T-helper 17 cell (primary cell): ENCODE measurements at places on chromosomes 7 and 10. TPM values are rescaled to one million over a fixed set of nuclear protein-coding genes. Genes with fewer than 3 reads are reported as not detected.

- no peak for DNase-seq
Observed at GRCh38 chr7:41910940-41911600, 208.2 kb upstream of the INHBA start.

GRCh38 chr10:80272793-80273522 lies 16.5 kb downstream of the MAT1A start:
- no peak for DNase-seq

- no peak for DNase-seq
Observed at GRCh38 chr10:74032900-74033655, 35.2 kb downstream of the VCL start.

GRCh38 chr7:27167916-27168264 lies 2.6 kb upstream of the HOXA9 start:
- no peak for DNase-seq

- DNase-seq = no peak
Observed at GRCh38 chr7:139827042-139827441, 2.0 kb upstream of the TBXAS1 start.

AMPH gene
- not detected for total RNA-seq

DNA sequence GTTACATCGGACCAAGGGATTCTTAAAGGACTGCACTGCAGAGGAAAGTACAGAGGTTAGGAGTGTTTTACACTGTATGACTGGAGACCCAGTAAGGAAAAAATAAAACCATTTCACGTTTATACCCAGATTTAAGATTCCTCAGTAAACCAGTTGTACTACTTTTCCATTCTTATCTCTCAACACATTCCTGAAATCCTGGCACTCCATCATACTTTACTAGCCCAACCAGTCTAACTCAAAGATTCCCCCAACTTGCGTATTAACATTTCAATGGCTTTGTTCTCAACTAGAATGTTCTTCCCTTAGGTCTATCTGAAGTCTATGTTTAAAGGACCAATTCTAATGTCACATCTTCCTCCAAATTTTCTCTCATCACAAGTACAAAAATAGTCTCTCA lies 8.0 kb downstream of the CCDC186 start:
- no peak for DNase-seq

DNA sequence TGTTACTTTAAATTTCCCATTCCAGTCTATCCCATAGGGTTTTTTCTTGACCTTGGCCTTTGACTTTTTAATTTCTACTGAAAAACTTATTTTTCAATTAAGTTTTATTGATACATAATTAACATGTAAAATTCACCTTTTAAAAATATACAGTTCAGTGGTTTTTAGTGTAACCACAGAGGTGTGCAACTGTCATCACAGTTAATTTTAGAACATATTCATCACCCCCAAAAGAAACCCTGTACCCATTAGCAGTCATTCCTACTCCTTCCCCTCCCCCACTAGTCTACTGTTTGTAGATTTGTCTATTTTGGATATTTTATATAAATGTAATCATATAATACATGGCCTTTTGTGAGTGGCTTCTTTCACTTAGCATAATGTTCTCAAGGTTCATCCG lies 96.5 kb upstream of the GJD4 start:
- no peak for DNase-seq

MRPL43 gene
- 39.0 TPM for total RNA-seq

- DNase-seq = peak; percentile 27
Observed at GRCh38 chr7:102404005-102404861, 8.1 kb downstream of the PRKRIP1 start.

DNA sequence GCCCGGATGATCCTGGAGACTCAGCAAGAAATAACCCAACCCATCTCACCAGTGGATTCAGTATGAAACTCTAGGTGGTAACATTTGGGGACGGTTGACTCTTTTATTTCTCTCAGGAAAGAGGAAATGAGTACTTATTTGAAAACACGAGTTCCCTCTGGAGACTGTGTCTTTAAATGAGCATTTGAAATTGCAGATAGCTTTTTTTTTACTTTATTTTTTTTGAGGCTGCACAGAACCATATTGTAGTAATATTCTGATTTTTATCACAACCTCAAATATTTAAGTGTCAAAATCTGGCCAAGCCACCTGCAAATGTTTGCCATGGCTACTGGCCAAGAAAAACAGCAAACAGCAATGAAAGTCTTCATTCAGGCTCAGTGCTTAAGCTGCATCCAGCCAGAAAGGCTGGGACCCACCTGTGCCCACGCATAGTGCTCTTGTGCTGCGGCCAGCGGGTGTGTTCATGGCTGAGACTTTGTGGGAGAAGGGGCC lies 160.8 kb downstream of the CREB5 start:
- DNase-seq = no peak

ESYT2 gene
- 104 TPM for total RNA-seq

GRCh38 chr7:139541600-139542307 lies 18.3 kb downstream of the CLEC2L start:
- DNase-seq = no peak

PKD2L1 gene
- 0.80 TPM for total RNA-seq

DNA sequence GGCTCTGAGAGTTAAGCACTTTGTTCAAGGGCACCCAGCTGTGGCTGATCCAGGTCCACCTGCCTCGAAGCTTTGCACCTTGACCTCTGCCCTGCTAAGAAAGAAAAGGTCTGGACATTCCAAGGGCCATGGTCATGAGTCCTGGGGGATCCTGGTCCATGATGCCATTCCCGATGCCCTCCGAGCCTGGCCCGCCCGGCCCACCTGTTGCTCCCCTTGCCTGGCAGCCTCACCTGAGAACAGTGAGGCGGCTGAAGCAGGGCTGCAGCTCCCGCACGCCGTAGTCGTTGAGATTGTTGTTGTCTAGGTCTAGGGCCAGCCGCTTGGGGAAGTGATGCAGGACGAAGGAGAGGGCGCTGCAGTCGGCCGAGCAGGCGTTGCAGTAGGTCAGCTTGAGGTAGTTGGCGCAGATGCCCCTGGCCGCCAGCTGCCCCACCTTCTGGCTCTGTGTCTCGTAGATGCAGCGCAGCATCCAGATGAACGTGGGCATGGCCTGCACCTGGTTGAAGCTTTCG lies 27.5 kb downstream of the NOD1 start:
- no peak for DNase-seq

TACC2 gene
- not detected for total RNA-seq

DNA sequence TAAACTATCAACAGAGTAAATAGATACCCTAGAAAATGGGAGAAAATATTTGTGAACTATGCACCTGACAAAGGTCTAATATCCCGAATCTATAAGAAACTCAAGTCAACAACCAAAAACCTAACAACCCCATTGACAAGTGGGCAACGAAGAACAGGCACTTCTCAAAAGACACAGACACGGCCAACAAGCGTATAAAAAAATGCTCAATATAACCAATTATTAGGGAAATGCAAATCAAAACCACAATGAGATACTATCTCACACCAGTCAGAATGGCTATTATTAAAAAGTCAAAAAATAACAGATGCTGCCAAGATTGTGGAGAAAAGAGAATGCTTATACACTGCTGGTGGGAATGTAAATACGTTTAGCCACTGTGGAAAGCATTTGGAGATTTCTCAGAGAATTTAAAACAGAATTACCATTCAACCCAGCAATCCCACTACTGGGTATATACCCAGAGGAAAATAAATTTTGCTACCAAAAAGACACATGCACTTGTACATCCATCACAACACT lies 63.2 kb upstream of the CAV2 start:
- DNase-seq = no peak

DNA sequence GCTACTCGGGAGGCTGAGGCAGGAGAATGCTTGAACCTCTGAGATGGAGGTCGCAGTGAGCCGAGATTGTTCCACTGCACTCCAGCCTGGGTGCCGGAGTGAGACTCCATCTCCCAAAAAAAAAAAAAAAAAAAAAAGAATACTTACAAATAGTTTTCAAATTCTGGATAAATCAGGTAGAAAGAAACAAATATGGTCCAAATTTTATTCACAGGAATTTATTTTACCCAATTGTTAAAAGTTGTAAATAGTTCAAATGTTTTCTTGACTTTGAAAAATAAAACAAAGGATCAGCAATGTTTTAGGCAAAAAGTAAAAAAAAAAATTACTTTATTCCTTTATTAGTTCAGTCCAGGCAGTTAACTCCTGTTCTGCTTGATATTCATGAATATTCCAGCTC lies 172.9 kb upstream of the NAMPT start:
- DNase-seq = no peak

UFSP1 gene
- total RNA-seq = 1.6 TPM

FAM25C gene
- total RNA-seq = not detected

- no peak for DNase-seq
Observed at GRCh38 chr10:30866896-30867295, 164.8 kb downstream of the ZNF438 start.

DNA sequence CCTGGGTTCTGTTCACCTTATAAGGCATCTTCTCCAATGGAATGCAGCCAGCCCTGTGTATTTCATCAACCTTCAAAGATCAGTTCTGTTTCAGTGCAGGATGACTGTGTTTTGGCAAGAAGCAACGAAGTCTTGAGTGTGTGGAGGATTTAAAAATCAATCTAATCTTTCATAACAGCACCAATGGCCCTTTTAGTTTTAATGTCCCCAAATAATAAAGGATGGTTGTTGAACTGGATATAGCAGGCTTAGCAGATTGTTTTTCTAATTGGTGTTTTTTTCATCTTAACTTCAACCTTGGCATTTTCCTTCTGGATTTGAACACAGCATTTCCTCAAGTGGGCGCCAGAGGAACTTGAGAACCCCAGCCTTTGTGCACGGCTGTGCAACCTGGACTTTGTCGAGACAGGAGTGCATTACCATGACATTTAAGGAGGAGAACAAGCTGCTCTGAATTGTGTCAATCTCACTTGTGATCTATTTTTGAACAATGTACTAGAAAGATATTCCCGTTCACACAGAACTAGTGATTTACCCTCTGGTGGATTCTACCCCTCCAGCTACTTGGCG lies 313.3 kb upstream of the AKR1E2 start:
- no peak for DNase-seq

NKX1-2 gene
- total RNA-seq = not detected

EGR2 gene
- 3.1 TPM for total RNA-seq

GRCh38 chr7:70700941-70701425 lies 431.0 kb upstream of the GALNT17 start:
- DNase-seq = no peak

- no peak for DNase-seq
Observed at GRCh38 chr7:240146-240676, 47.8 kb downstream of the FAM20C start.

DNA sequence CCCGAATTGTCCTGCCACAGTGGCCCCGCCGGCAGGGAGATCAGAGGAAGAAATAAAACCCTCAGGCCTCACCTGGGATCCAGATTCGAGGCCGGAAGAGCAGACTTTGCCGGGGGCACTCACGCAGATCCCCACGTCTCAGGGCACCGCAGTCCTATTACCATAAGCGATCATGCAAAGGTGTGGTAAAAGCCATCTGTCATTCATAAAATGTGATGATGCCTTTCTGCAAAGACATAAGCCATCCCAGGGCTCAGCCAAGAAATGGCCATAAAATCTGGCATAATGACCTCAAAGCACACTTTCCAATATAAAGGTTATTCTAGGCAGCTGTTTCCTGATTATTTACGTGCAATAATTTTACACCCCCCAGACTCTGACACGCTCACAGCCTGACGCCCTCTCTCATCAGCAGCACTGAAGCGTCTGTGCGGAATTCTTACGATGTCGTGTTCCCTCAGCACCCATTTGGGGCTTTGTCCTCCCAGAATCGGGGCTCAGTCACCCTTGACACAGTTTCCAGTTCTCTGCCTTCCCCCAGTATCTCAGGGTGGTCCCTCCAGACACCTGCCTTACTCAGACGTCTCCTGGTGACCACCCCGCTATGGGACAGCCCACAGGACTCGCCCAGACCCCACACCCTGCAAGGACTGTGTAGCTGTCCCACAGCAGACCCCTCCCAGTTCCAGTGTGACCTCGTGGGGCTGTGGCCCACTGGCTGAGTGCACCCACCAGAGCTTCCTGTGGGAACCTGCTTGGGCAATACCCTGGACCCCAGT lies 74.3 kb upstream of the FAM20C start:
- no peak for DNase-seq

CDK5 gene
- 4.7 TPM for total RNA-seq

GRCh38 chr7:37249240-37249639 lies 199.4 kb downstream of the ELMO1 start:
- DNase-seq = no peak
